ENCODE measurements at places on chromosomes 3 and 15. TPM values are rescaled to one million over a fixed set of nuclear protein-coding genes. Genes with fewer than 3 reads are reported as not detected.

DNA sequence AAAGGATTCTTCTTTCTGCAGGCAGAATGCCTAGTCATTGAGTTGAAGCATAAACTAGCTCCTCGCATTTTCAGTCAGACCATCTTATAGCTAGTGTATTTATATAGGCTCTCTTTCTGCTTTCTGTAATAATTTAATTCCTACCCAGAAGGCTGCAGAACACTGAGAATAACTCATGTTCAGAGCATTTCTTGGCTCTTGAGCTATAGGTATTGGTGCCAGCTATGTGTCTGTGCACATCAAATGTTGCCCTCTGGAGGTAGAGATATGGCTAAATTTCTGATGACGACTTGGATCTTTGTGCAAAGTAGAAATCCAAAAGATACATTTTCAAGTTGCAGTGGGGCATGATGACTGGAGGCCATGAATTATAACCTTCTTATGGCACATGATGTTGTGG lies 336.2 kb upstream of the TPM1 start:
- H3K36me3 ChIP-seq = no peaks in the 10 kb centered on the region
- no peaks in the 10 kb centered on the region for H3K27me3 ChIP-seq
- H3K27ac ChIP-seq = no peak overlapping the region
- no peaks in the 10 kb centered on the region for H3K4me1 ChIP-seq
- no peak overlapping the region for H3K4me3 ChIP-seq

Gene PRR20G
- polyA plus RNA-seq = not detected

GRCh38 chr3:183701744-183702143 lies 4.1 kb downstream of the YEATS2 start:
- no peak overlapping the region for H3K27ac ChIP-seq
- DNase-seq = no peak
- peaks cover 18% of the 10 kb centered on the region for H3K4me1 ChIP-seq
- H3K4me3 ChIP-seq = no peak overlapping the region

- peaks cover 8% of the 10 kb centered on the region for H3K27me3 ChIP-seq
- H3K4me1 ChIP-seq = no peaks in the 10 kb centered on the region
- H3K36me3 ChIP-seq = no peaks in the 10 kb centered on the region
- DNase-seq = no peak
Observed at GRCh38 chr15:72192416-72192815, 5.2 kb downstream of the GRAMD2A start.

Gene CORO2B
- polyA plus RNA-seq = not detected

- H3K4me1 ChIP-seq = peaks cover 7% of the 10 kb centered on the region
- H3K36me3 ChIP-seq = no peaks in the 10 kb centered on the region
- no peak for DNase-seq
- H3K4me3 ChIP-seq = no peak overlapping the region
- no peak overlapping the region for H3K27ac ChIP-seq
Observed at GRCh38 chr3:107661447-107662123, 138.8 kb downstream of the BBX start.

GRCh38 chr3:47163169-47164006 lies 525 bp downstream of the SETD2 start:
- peaks cover 57% of the 10 kb centered on the region for H3K4me1 ChIP-seq
- H3K36me3 ChIP-seq = no peaks in the 10 kb centered on the region
- H3K27me3 ChIP-seq = no peaks in the 10 kb centered on the region
- peak; percentile 61 for DNase-seq
- peak overlapping the region; percentile 94 for H3K27ac ChIP-seq

- H3K4me1 ChIP-seq = peaks cover 9% of the 10 kb centered on the region
- H3K36me3 ChIP-seq = no peaks in the 10 kb centered on the region
- H3K4me3 ChIP-seq = no peak overlapping the region
Observed at GRCh38 chr3:15470261-15470660, 42.9 kb downstream of the EAF1 start.

DNA sequence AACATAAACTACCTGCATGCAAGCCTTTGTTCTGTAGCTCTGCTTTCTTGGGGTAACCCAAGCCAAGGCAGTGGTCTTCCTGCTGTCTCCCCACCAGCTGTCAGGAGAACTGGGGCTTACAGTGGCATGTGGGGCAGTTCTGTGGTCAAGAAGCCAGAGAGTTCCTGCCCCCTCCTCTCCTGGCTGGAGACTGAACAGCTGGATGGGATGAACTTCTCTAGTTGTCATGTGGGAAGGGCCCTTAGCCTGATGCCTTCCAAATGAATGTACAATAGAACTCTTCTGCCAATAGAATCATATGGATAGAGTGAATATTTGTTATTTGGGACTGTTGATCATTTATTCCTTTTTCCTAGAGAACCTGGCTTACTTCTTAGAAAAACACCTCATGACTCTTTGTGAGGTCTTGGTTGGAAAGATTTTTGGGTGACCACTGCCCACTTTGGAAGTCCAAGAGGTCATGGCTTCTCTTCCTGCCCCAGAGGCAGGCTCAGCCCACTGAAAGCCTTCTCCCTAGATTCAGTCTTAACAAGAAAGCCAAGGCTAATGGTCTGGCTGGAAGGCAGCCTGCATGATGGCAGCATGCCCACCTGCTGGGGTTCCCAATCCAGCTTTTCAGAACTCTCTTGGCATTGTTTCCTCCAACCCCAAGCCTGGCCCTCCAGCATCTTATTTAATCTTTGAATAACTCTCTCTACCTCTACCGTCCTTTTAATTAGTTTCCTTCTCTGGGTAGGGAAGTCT lies 462.9 kb upstream of the PROK2 start:
- H3K36me3 ChIP-seq = no peaks in the 10 kb centered on the region
- no peak for DNase-seq
- no peak overlapping the region for H3K4me3 ChIP-seq
- no peaks in the 10 kb centered on the region for H3K4me1 ChIP-seq
- H3K27ac ChIP-seq = no peak overlapping the region

- no peaks in the 10 kb centered on the region for H3K36me3 ChIP-seq
- H3K27ac ChIP-seq = no peak overlapping the region
- H3K27me3 ChIP-seq = no peaks in the 10 kb centered on the region
- H3K4me1 ChIP-seq = no peaks in the 10 kb centered on the region
- no peak for DNase-seq
Observed at GRCh38 chr3:37536840-37537239, 324.8 kb upstream of the CTDSPL start.

Gene GPR149
- not detected for polyA plus RNA-seq

Gene CFAP92
- polyA plus RNA-seq = 0.24 TPM

Gene CFAP100
- polyA plus RNA-seq = not detected

DNA sequence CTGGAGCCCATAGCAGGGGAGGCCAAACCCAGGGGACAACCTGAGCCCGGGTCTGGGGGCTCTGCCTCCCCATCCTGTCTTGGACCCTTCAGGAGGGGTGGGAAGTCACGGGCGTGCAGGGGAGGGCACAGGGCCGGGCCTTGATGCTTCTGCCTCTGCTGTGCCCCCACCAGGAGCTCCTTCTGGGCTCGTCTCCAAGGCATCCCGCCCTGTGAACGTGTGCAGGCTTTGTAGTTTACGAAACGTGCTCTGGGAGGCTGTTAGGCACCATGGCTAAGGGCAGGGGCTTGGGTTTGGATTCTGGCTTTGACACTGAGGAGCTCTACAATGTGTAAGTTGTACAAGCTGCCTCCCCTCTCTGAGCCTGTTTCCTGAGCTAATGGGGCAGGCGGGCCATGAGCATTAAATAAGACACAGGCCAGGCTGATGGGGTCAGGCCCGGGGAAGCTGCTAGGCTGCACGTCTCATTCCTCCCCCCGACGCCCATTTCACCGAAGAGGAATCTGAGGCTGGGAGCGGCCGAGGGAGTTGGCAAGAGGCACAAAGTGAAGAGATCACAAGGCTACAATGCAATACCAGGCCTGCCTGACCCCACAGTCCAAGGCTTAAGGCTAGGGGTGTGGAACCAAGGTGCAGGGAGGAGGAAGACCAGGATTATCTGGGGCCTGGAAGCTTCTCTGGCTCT lies 19.6 kb downstream of the PLXND1 start:
- H3K27me3 ChIP-seq = no peaks in the 10 kb centered on the region
- no peaks in the 10 kb centered on the region for H3K4me1 ChIP-seq
- no peaks in the 10 kb centered on the region for H3K36me3 ChIP-seq
- no peak for DNase-seq

- no peaks in the 10 kb centered on the region for H3K36me3 ChIP-seq
- no peaks in the 10 kb centered on the region for H3K27me3 ChIP-seq
- H3K27ac ChIP-seq = no peak overlapping the region
- H3K4me1 ChIP-seq = no peaks in the 10 kb centered on the region
Observed at GRCh38 chr3:4957978-4958377, 21.3 kb upstream of the BHLHE40 start.

GRCh38 chr3:47870702-47871260 lies 67.8 kb downstream of the DHX30 start:
- no peak overlapping the region for H3K27ac ChIP-seq
- H3K27me3 ChIP-seq = no peaks in the 10 kb centered on the region
- no peak for DNase-seq
- peaks cover 32% of the 10 kb centered on the region for H3K36me3 ChIP-seq

Gene CCDC54
- 0.14 TPM for polyA plus RNA-seq

GRCh38 chr15:72369964-72370363 lies 5.8 kb downstream of the HEXA start:
- H3K4me1 ChIP-seq = peaks cover 28% of the 10 kb centered on the region
- peaks cover 8% of the 10 kb centered on the region for H3K36me3 ChIP-seq
- no peak overlapping the region for H3K4me3 ChIP-seq
- H3K27ac ChIP-seq = no peak overlapping the region
- no peak for DNase-seq

- no peaks in the 10 kb centered on the region for H3K36me3 ChIP-seq
- no peaks in the 10 kb centered on the region for H3K4me1 ChIP-seq
- DNase-seq = no peak
- H3K4me3 ChIP-seq = no peak overlapping the region
- H3K27me3 ChIP-seq = no peaks in the 10 kb centered on the region
Observed at GRCh38 chr15:33968821-33969220, 524 bp downstream of the CHRM5 start.

GRCh38 chr3:58529516-58530353 lies 7.3 kb downstream of the ACOX2 start:
- no peak for DNase-seq
- no peak overlapping the region for H3K27ac ChIP-seq
- peaks cover 7% of the 10 kb centered on the region for H3K4me1 ChIP-seq
- H3K27me3 ChIP-seq = no peaks in the 10 kb centered on the region
- no peak overlapping the region for H3K4me3 ChIP-seq

Gene TUSC7
- polyA plus RNA-seq = not detected

- no peak overlapping the region for H3K4me3 ChIP-seq
- H3K36me3 ChIP-seq = no peaks in the 10 kb centered on the region
- DNase-seq = no peak
- H3K27ac ChIP-seq = peak overlapping the region; percentile 26
- H3K4me1 ChIP-seq = no peaks in the 10 kb centered on the region
- H3K27me3 ChIP-seq = no peaks in the 10 kb centered on the region
Observed at GRCh38 chr3:198027799-198028390, 67.9 kb downstream of the LMLN start.

GRCh38 chr3:115697263-115698053 lies 74.1 kb downstream of the GAP43 start:
- no peak overlapping the region for H3K27ac ChIP-seq
- H3K4me1 ChIP-seq = no peaks in the 10 kb centered on the region
- H3K4me3 ChIP-seq = no peak overlapping the region
- no peak for DNase-seq

Gene FXR1
- 49.3 TPM for polyA plus RNA-seq

Gene SMCO1
- not detected for polyA plus RNA-seq

DNA sequence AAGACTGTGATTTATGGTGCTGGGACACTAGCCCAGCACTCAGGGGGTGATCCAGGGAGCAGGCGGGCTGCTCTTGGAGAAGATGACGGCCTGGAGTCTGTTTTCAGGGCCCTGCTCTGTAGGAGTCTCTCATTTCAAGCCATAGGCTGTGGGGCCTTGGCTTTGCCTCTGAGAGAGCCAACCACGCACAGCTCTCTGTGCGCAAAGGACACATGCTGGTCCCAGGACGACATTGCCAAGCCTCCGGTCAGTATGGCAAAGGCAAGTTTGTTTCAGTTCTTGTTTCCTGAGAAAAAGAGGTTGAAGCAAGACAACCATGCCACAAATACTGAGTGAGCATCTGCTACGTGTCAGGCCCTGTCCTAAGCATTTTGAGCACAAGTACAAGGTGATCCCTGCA lies 197.1 kb downstream of the EPHB1 start:
- H3K4me1 ChIP-seq = no peaks in the 10 kb centered on the region
- no peak overlapping the region for H3K4me3 ChIP-seq
- no peaks in the 10 kb centered on the region for H3K36me3 ChIP-seq

Gene CPNE4
- polyA plus RNA-seq = not detected

Measured in CD8-positive, alpha-beta memory T cell (primary cell).